G401 (cell line): ENCODE measurements at places on chromosomes 16 and 17. TPM values are rescaled to one million over a fixed set of nuclear protein-coding genes. Genes with fewer than 3 reads are reported as not detected.

- no peak for DNase-seq
Measured at GRCh38 chr17:29240968-29241963, 5.4 kb upstream of the CRYBA1 start.

DNA sequence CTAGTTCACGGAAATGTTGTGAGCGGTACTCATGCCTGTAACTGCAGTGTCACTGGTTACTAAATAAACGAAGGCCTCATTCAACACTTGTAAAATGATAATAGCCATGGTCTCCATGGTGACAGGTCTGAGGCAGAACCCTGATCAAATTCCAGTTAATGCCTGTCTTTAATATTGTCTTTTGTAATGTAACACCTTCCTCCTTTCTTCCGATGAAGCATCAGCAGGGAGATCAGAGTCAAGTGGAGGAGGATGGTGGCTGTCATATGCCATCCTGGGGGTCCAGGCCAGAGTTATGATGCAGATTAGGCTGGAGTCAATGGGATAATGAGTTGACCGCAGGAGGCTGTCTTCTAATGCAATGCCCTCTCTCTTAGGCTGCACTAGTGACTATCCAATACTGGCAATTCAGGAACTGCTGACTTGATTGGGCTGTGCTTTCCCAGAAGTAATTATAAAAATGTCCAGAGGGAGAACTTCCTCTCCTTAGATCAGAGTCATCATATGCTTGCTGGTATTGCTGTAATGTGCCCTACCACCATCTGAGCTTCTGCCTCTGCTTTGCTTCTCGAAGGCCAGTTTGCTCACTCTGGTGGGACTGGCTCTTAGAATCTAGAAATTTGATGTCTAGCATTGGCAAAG, 419.1 kb downstream of the CA10 start:
- DNase-seq = no peak

DNA sequence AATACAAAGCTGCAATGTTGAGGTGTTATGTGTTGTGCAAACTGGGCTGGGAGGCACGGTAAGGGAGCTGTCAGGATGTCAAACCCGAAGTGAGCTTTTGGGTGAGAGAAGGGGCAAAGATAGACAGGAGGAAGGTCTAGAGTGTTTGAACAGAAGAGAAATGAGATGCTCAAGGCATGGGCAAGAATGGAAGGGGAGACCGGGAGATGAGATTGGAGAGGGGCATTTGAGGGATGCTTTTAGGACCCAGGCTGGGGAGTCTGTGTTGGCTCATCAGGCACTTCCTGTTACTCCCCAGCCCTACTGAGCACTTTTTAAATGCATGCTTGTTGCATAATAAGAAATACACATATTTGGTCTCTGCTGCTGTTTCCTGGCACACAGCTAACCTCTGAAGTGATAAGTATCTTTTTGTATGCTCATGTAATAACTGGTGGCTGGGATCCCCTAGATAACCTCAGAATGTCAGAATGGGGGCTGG, 13.7 kb downstream of the UNC45B start:
- no peak for DNase-seq

DNA sequence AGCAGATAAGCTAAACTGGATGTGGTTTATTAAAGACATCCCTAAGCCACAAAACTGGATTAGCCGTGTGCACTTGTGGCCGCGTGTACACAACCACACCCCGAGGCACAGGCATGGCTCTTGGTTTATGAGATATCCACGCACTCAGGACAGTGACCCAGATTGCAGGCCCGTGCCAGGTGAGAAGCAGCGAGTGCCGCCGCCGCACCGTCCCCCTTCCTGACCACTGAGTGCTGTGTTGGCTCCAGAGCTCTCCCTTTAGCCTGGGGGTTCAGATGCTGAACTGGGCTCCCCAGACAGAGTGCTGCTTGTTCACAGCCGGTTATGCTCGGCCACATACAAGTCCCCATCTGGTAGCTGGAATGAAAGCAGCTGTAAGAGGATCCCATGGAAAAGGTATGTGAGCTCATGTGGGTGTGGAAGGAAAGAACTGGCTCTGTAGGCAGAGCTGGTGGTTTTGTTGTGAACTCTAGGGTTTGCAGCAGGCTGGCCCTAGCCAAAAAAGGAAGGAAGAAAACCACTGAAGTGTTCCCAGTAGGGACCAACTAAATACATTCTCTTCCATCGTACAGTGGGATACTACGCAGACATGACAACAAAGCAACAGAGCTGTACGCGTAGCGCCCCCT, 29.5 kb downstream of the KNOP1 start:
- no peak for DNase-seq

DNA sequence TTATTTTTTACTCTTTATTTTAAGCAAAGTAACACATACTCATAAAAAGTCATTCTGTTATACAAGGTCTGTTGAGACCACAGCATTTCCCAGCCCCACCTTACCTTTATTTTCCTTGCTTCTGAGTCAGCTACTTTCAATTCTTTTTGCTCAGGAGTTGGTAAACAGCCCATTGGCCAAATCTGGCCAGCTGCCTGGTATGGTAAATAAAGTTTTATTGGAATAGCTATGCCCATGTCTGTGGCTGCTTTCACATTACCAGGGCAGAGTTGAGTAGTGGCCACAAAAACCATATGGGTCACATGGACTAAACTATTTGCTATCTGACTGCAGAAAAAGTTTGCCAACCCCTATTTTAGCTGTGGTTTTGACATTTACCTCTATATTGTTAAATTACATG, 3.4 kb upstream of the NSRP1 start:
- DNase-seq = no peak

DNA sequence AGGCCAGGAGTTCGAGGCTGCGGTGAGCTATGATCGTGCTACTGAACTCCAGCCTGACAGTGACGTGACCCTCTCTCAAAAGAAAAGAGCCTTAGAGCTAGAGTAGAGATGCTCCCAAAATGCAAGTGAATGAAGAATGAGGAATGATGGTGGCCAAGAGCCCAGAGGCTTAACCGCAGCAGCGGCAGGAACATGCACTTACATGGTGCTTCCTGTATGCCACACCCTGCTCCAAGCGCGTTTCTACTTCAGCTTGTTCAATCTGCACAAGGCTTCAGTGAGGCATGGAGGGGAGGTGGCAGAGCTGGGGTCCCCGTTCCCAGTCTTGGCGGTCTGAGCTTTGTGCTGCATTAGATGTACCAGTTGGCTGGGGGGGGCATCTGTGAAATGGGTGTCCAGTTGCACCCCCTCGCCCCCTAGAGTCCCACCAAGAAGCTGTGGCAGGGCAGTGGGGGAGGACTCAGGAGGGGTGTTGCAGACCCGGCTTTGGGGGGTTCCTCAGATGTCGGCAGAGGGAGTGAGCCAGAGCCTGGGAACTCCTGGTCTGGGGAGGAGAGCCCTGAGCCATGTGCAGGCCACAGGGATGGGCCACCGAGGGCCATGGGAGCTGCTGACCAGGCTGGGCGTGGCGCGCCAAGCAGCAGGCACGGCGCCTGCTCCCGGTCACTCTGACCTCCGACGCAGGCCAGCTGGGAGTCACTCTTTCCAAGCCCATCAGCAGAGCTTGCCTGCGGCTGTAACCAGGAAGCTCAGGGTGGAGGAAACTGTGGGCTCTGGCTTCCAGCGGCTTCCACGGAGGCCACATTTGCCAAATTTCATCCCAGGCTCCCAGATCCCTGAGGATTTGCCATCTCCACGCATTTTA, 260.1 kb downstream of the PARN start:
- DNase-seq = no peak

- no peak for DNase-seq
Measured at GRCh38 chr16:77760800-77761199, 27.6 kb upstream of the VAT1L start.

DNA sequence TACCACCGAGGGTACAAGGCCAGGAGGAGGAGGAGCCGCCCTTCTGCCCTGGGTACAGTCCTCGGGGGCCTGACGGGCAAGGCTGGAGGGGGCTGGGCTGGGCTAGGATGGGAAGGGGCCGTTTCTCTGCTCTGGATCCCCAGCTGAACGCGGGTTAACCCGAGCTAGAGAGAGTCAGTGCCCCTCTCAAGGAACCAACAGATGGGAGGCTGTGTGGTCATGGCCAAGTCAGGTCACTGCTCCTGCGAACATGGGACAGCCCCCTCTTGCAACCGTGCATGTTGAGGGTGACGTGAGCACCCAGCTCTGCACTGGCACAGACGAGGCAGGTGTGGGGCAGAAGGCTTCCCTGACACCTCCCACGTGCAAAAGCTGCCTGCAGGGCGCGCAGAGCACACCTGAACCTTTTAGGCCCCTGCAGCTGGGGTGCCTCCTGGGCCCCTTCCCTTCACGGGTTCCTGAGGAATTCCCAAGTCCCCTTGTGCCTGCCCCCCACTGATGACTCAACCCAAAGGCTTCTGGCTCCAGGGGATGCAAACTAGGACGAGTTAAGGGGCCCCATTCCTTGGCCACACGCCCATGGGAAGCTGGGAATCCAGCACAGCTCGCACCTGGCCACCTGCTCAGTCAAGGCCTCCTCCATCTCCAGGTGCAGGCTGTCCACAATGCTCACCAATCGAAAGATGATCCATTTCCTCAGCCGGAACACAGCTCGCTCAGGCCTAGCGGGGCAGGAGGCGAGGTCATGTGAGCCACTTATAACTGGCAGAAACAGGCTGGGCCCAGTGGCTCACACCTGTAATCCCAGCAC, 6.3 kb downstream of the MYBBP1A start:
- DNase-seq = no peak

DNA sequence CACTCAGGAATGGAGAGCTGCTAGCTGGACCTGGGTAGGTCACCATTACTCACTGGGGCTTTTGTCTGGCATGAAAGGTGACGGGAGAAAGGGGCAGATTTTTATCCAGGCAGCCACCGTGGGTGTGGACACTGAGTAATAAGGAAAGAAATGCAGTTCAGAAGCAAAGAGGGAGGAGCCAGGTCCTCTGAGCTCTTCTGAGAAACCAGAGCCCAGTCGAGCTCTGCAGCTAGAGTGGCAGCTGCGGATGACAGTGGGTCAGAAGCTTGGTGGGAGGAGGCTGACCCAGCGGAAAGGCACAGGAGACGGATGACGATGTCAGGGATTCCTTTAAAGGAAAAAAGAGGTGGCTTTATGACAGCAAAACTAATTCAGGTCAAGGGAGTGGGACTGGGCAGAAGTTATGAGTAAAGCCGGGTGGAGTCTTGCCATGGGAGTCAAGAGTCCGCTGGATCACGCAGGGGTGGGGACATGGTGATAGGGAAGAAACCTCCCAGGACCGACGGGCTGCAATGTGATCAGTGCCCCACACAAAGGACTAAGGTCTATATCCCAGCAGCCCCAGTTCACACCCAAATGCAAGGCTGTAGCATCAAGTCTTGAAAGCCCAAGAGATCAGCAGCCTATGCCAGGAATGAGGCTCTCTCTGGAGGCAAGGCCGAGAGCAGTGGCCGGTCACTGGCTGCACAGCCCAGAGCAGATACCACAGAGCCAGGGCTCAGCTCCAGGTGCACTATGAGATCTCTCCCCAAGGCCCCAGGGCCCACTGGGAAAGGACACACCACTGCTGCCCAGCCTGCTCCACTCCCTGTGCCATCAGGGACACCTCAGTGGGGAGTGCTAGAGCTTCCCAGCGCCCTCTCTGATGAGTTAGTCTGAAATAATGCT, 6.3 kb upstream of the MNT start:
- no peak for DNase-seq

GRCh38 chr17:55642741-55643140, 79.9 kb downstream of the TMEM100 start:
- no peak for DNase-seq

- no peak for DNase-seq
Measured at GRCh38 chr17:78353834-78354233, 6.0 kb downstream of the SOCS3 start.

- no peak for DNase-seq
Measured at GRCh38 chr17:77174928-77175661, 34.3 kb downstream of the SEC14L1 start.

SLC52A1 gene
- total RNA-seq = not detected in 2 replicates

ENPP7 gene
- total RNA-seq = not detected in 2 replicates

MYO1C gene
- 85.0 and 94.1 TPM in 2 replicates for total RNA-seq

PIPOX gene
- 4.7 TPM in 1 of 2 replicates, not detected in the other for total RNA-seq
